ENCODE measurements at places on chromosomes 2 and 18.
A peak's percentile ranks its signal among the peaks of the same experiment; 100 is the strongest.

- DNase-seq = no peak
Observed at GRCh38 chr2:228066126-228066798, 115.2 kb downstream of the SPHKAP start.

- DNase-seq = no peak
Observed at GRCh38 chr2:36737131-36737750, 40.7 kb downstream of the VIT start.

DNA sequence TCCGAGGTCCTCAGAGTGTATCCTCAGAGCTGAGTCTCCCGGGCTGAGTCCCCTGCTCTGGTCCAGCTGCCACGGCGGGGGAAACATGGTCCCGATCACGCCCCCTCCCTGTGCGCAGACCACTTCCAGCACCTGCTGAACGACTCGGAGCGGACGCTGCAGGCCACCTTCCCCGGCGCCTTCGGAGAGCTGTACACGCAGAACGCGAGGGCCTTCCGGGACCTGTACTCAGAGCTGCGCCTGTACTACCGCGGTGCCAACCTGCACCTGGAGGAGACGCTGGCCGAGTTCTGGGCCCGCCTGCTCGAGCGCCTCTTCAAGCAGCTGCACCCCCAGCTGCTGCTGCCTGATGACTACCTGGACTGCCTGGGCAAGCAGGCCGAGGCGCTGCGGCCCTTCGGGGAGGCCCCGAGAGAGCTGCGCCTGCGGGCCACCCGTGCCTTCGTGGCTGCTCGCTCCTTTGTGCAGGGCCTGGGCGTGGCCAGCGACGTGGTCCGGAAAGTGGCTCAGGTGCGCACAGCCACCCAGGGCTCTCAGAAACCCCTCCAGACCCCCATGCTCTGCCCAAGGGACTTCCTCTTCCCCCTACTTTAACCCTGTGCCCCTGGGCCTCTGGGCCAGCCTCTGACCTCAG is 26.7 kb downstream of the GPC1 start:
- DNase-seq = no peak

- no peak for DNase-seq
Observed at GRCh38 chr2:68645523-68645922, 2.1 kb downstream of the PROKR1 start.

DNA sequence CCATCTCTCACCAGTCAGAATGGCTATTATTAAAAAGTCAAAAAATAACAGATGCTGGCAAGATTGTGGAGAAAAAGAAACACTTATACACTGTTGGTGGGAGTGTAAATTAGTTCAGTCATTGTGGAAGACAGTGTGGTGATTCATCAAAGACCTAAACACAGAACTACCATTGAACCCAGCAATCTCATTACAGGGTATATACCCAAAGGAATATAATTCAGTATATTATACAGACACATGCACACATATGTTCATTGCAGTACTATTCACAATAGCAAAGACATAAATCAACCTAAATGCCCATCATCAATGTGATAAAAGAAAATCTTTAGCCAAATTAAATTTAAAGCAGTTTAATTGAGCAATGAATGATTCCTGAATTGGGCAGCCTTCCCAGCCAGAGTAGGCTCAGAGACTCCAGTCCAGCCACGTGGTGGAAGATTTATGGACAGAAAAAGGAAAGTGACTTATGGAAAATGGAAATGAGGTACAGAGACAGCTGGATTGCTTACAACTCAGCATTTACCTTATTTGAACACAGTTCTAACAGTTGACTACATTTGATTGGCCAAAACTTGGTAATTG is 377.1 kb upstream of the SLC39A10 start:
- DNase-seq = peak; percentile 22

- DNase-seq = no peak
Observed at GRCh38 chr2:143482771-143483170, 353.6 kb downstream of the ARHGAP15 start.

DNA sequence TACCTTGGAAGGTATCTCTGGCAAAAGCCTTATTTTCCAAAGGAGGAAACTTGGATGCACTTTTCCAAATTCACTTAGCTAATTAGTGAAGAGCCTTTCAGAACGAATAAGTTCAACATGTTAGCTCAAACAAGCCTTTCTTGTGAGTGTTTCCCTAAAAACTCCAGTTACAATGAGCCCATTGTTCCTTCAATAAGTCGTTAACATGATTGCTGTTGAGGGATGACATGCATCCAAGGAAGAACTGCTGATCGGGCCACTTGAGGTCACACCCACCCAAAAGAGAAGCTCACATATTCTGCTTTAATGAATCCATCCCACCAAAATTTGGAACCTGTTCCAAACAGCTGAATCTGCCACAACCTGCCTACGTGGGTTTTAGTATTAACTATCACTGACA is 48.1 kb upstream of the SLC35G4 start:
- no peak for DNase-seq

- DNase-seq = no peak
Observed at GRCh38 chr2:170298115-170298514, 120.2 kb downstream of the MYO3B start.

DNA sequence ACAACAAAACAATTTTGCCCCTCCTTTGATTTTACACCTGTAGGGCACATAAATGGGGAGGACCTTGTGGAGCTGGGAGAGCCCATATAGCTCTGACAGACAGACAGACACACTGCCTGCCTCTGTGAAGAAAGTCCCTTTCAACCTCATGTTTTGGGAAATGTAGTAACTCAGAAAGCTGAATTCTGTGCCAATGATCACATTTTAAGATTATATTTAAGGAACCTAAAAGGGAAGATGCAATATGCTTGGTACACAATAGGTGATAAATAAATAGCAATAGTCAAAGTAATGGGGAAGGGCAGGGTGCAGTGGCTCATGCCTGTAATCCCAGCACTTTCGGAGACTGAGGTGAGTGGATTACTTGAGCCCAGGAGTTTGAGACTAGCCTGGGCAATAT is 446.4 kb upstream of the ID2 start:
- DNase-seq = no peak

DNA sequence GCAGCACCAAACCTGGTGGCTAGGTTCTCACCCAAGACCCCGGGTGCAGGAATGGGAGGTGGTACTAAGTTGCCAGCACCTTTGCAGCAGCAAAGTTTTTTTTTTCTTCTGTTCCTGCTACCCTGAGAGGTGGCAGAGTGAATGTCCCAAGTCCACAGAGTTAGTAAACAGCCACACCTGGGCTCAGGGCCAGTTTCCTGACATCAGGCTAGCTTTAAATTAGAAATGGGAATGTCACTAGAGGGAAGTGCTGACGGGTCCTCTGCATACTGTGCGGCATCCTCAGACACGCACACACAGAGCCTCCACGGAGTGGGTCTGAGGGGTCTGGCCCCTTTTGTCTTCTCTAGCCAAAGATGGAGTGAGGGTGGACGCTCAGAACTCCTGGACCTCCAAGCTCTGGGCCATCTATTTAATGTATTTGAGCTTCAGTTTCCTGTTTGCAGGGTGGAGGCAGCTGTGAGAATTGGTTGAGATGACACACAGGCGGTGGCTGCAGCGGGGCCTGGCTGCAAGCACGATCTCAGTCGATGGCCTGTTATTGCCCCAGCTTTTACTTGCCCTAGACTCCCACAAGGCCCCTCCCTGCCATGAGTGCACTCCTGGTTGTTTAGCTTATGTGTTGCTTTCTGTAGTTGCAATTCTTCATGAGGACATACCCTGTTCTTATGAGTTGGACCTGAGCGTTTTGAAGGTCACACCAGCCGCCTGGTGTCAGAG is 751.4 kb upstream of the HS6ST1 start:
- no peak for DNase-seq

GRCh38 chr2:197931661-197932312 is 127.4 kb downstream of the PLCL1 start:
- DNase-seq = no peak

DNA sequence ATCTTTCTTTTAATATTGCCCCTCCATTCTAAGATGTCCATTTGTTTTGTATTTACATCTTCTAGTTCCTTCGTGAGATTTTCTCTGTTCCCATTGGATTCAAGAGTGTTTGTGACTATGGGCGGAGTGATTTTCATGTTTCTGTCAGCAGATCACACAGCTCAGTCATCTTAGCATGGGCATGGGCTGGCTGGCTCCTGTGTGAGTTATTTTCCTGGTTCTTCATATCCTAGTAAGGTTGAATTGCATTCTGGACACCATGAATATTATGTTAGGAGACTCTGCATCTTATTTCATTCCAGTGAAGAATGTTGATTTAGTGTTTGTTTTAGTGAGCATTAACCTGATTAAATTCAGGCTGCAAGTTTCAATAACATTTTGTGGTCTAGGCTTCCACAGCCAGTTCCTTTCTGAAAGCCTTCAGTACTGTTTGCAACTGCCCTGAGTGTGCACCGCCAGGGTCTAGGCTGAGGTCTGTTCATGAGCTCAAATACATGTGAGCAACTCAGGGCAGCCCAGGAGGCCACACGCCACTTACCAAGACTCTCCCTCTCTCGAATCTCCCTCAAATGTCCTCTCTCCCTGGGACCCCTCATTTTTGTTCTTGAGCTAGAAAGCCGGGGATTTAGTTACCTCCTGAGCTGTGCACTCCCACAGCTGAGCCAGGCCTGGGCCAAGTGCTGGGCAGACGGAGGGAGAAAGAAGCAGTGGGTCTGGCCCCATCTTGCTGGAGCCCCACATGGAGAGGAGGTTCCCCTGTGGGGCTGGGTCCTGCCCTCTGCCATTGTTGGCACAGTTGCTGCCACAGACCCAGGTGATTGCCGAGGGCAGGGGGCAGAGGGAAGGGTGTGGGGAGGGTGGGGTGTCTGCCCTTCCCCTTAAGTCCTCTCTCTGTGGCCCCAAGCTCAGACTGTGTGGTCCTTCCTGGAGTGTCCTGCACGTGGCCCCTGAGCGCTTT is 145.9 kb downstream of the RTP5 start:
- no peak for DNase-seq

DNA sequence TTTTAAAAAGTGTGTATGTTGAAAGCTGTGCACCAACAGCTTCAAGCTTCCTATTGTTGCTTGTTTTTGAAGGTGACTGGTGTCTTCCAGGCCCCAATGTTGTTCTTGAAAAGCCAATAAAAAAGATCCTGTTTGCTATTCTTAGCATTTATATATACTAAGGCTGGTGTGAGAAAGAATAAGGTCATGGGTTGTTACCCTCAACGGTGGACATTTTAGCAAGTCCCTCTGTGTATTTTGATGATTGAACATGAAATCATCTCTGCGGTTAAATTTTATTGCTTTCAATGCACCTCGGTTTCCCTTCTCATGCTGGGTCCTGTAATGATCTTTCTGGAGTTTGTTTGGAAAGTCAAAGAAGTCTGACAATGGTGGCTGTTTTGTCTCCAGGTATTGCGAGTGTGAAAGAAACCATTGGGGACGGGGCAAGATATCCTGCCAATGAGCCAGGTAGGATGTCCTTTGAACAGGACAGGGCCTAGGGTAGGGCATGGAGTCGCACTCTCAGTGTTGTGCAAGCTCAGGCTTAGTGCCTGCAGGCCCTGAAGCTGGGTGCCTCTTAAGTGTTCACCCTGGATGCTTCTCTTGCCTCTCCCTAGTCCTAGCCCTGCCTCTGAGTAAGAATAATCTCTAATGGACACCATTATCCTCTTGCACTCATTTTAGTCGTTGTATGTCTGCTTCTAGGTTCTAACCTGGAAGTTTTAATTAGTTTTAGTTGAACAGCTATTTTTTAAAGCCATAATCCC is 16.0 kb upstream of the KLF7 start:
- no peak for DNase-seq

DNA sequence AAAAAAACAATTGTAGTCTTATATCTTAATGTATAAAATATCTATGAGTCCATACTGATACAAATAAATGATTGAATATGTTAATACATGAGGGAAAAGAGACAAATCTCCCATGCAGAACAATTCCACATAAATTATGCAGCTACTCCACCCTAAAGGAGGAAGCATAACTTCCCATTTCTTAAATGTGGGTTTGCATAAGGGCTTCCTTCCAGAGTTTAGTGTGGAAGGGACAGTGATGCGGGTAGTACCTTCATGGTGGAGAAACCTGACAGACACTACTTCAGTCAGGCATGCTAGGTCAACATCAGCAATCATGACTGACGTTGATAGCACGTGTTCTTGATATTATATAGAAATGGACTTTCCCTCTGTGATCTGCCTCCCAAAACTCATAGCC is 146.9 kb upstream of the STON1 start:
- DNase-seq = no peak

- DNase-seq = no peak
Observed at GRCh38 chr2:136239079-136239685, 121.2 kb upstream of the CXCR4 start.

- no peak for DNase-seq
Observed at GRCh38 chr2:128347171-128347558, 28.5 kb upstream of the HS6ST1 start.

- no peak for DNase-seq
Observed at GRCh38 chr2:31302940-31303563, 69.1 kb downstream of the EHD3 start.

DNA sequence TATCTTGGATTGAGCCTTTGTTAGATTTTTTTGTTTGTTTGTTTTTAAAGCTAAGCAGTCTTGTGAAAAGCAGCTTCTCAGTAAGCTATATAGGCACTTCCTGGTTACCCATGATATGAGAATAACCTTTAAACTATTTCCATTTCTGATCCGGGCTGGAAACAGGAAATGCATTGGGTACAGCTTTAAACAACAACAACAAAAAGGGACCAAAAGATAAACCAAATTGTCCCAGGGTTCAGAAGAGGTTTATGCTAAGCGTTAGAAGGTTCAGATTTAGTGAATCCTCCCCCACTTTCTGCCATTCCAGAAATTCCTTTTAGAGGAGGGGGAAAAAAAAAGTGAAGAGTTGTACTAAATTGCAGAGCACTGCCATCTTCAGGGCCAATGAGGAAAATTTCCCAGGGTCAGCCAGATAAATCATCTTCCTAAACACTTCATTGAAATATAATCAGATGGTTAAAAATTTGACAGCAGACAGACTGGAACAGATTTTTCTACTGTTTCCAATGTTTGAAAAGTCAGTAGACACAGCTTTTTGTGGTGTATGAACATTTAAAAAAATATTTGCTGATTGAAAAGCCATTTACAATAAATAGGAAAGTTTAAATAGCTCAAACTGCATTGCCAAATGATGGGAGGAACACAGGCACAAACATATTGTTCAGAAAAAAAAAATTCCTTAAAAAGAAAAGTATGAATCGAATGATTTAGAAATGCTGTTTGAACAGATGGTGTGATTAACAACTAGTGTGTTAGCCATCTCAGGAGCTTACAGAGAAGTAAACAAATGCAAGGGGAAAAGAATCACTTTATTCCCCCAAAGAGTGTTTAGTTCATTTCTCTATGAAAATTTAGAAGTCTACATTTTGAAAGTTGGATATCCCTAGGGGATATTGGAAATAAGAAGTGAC is 189.9 kb upstream of the TANK start:
- peak; percentile 27 for DNase-seq
